NCI-H748 treated with DMSO at 0.1 percent for 48 hours (cell line): ENCODE measurements at places on chromosomes 4 and X.

DNA sequence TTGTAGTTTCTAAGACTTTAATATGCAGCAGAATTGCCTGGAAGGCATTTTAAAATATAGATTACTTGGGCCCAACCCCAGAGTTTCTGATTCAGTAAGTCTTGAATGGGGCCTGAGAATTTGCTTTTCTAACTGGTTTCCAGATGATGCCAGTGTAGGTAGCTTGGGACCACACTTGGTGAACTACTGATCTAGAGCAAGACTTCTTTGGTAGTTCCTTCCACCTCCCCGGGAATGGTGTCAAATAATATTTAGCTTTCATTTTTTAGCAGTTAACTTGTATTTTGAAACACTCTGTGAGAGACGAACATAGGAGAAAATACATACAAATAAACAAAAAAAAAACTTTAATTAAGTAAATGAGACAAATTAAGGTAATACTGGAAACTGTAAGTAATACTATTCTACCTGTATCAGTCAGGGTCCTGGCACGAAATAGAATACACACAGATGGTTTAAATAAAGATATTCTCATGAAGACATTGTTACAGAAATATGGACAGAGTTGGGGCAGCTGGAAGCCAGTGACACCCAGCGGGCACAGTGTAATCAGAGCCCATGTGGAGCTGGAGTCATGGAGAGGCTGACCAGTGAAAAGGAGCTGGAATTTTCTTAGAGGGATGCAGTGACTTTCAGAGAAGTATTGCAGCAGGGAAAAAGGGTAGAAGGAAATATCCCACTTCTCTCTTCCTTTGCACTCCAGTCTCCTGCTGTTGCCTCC is 905.7 kb downstream of the CCSER1 start:
- no peak for DNase-seq

- DNase-seq: no peak
These were observed 1.0 kb downstream of the TBCK start for GRCh38 chr4:106314960-106315359.

GRCh38 chr4:11328401-11328800 is 100.3 kb downstream of the HS3ST1 start:
- no peak for DNase-seq

- DNase-seq: peak; percentile 34
These were observed at the start of gene KCTD8 for GRCh38 chr4:44448521-44449461. Gene KCTD8 (minus strand): TSS chr4:44448809.

GRCh38 chrX:40581336-40581920 is 658 bp downstream of the ATP6AP2 start:
- DNase-seq: no peak

DNA sequence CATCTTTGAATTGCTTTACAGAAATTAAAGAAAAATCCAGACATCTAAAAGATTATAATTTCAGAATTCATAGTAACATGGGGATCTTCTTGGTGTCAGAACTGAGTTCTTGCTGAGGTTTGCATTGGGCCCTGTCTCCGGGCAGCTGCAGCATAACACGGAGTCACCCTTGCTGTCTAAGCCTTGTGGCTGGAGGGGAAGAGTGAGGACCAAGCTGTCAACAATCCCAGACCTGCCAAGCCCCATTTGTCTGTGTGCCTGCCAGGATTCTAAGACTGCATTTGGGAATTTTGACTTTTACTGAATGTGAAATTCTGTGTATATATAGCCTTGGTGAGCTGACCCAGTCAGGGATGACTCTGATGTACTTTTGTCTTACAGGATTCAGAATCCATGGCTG is 25.2 kb upstream of the NAP1L5 start:
- no peak for DNase-seq

GRCh38 chr4:17786567-17786966 is 5.1 kb upstream of the FAM184B start:
- DNase-seq: no peak

DNA sequence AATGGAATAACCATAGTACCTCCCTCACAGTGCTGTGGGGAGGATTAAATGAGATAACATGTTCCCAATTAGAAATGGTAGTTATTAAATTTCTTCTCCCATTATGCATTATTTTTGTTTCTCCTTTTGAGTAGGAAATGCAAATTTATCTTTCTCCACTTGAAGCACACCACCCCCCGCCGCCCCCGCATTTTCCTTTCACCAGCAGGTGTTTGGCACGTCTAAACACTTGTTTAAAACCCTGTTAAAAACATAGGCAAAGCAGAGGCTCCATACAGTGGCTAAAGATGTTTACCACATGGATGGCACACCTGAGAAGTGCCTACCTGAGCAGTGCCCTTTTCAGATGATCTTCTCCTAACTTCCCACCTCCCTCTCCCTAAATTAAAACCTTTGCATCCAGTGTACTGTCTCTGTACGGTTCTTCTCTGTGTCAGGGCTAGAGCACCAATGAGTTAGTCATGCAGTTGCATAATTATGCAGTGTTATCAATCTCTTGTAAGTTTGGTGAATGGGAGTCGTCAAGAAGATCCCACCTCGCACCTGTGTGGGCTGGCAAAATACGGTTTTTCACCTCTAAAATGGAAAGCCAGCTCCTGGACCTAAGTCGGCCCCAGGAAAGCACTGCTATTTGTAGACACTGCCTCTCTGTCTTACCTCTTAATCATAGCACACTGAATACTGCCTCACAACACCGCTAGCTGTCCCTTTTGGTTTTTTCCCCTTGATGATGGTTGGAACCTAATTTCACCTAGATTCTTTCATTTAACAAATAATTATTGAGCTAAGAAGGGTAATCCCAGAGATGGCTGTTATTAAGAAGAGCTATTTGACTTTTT is 122.0 kb downstream of the CT47B1 start:
- no peak for DNase-seq

- DNase-seq: no peak
These were observed 26.7 kb downstream of the ZNF330 start for GRCh38 chr4:141247430-141247780.

DNA sequence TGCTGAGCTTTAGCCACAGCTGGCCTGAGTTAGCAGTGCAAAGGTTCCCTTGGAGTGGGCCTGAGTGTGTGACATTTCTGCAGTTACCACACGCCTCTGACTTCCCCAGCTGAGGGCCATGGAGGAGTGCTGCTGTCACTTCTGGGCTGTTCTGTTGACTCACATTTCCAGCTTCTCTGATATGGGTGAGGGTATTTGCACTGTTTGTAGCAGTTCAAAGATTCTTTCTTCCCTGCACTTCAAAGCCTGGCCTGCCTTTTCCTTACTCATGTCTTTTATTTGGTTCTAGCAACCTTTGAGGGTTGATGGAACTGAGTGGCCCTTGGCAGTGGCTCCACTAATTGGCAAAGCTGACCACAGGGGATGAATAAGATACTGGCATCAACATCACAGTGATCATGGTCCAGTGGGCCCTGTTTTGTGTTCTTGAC is 26.4 kb upstream of the SCML1 start:
- no peak for DNase-seq

- no peak for DNase-seq
These were observed 206.7 kb downstream of the MGST2 start for GRCh38 chr4:139872274-139872673.

DNA sequence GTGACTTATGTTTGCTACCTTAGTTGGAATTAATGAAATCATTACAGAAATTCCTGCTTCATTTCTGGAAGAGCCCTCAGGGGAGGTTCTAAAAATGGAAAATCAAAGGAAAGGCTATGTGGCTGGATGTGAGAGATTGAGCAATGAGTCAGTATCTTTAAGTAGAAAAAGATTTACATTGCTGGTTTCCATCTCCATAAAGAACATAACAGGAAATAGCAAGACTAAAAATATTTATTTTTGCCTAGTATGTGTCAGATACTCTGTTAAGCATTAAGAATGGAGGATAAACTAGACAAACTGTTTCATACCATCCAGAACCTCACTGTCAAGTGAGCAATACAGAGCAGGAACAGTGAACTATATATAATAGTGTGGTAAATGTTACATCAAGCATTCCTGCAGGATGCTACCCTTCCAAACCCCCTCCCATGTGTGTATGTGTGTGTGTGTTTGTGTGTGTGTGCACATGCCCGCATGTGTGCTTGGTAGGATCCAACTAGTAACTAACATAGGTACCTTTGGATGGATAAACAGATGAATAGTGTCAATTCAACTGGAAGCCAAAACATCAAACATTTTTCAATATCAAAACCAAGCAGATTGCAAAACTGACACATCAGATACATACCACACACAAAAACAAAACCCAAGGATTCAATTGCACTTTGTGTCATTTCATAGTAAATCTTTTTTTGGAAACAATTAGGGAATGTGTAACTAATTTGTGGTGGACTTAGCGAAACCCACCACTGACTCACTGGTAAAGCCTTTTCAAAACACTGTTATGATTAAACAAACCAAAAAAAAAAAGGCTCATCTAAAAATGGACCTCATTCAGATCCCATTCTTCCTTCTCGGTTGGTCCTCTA is 223.4 kb downstream of the SHROOM3 start:
- no peak for DNase-seq

GRCh38 chrX:10821293-10821692 is 200.9 kb upstream of the MID1 start:
- no peak for DNase-seq

DNA sequence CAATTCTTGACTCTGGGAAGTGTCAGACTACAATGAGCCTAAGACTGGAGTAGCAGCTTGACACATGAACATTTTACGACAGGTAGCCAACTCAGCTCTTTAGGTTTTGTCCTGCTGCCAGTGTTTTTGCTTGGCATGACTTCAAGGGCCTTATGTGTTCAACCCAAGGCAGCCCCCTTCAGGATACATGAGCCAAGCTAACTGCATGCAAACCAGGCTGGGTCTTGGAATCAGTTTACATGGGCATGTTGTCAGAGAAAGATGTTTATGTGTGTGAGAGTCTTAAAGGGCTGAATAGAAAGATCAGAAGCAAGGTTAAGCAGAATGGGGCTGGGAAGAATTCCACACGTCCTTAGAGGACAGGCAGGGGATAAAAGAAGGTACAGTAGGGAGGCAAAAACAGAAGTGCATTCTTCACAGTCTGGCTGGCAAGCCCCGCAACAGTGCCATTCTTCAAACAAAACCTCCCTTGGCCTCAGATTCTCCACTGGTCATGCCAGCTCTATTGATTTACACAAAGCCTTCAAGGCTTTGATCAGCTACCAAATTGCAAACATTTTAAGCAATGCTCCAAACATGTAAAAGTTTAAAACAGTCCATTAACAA is 97.3 kb downstream of the NKX6-1 start:
- no peak for DNase-seq

- DNase-seq: no peak
These were observed 150.8 kb downstream of the AFAP1 start for GRCh38 chr4:7788694-7789425.
